ENCODE measurements at places on chromosomes 12 and 14. TPM values are rescaled to one million over a fixed set of nuclear protein-coding genes. Genes with fewer than 3 reads are reported as not detected.

GRCh38 chr12:93704122-93704521 is 26.9 kb downstream of the CRADD start:
- H3K27ac ChIP-seq: no peak overlapping the region
- no peak overlapping the region for H3K4me3 ChIP-seq
- no peaks in the 10 kb centered on the region for H3K27me3 ChIP-seq
- no peak for DNase-seq

GRCh38 chr12:90253136-90253535 is 544.5 kb upstream of the ATP2B1 start:
- H3K4me3 ChIP-seq: no peak overlapping the region
- no peak overlapping the region for H3K27ac ChIP-seq
- H3K4me1 ChIP-seq: peaks cover 6% of the 10 kb centered on the region

DNA sequence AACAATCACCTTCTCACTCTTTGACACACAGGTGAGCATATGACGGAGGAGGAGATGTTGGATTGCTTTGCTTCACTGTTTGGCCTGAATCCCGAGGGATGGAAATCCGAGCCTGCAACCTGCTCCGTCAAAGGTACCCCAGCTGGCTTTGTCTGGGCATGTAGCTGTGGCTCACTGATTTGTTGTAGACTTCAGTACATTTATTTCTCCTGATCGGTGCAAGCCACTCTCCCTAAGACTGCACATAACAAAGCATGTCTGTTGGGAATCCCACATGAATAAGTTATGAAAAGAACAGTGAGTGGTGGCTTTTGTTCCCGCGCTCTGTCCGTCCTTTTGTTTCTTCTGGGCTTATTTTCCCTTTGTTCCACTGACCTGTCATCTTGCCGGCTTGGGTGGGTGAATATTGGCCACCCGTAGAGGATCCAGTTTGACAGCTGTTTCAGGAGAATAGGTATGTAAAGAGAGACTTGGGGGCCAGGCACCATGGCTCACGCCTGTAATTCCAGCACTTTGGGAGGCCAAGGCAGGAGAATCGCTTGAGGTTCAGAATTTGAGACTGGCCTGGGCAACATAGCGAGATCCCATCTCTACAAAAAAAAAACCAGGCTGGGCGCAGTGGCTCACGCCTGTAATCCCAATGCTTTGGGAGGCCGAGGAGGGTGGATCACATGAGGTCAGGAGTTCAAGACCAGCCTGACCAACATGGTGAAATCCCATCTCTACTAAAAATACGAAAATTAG is 20.0 kb upstream of the BCL7A start:
- no peak for DNase-seq
- H3K36me3 ChIP-seq: no peaks in the 10 kb centered on the region
- no peak overlapping the region for H3K4me3 ChIP-seq
- H3K27me3 ChIP-seq: peaks cover 3% of the 10 kb centered on the region

- DNase-seq: no peak
- no peak overlapping the region for H3K27ac ChIP-seq
- H3K4me1 ChIP-seq: peaks cover 3% of the 10 kb centered on the region
Observed at GRCh38 chr12:109729371-109729781, 15.8 kb downstream of the FAM222A start.

Gene SLC6A15
- total RNA-seq: not detected

Gene IFNG-AS1
- total RNA-seq: not detected

All from activated CD8-positive, alpha-beta T cell treated with anti-CD3 and anti-CD28 coated beads for 36 hours (primary cell).